Fibroblast of lung (primary cell): ENCODE measurements at places on chromosomes 4 and X.

DNA sequence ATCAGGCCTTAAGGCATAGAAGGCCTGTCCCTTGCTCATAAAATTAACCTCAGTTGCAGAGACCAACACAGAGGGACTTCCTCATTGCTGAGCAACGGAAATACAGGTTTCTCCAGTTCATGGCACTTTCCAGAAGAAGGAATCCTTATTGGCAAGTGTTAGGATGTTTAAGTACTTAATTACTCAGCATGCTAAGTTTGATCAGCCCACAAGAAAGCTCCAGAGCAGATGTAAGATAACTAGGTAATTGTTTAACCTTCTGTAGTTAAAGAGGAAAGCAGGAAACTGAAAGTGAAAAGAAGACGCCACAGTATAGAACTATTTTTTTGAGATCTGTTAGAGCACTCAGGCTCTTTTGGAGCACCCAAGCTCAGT is 33.5 kb downstream of the SMS start:
- no peak overlapping the region for H3K4me3 ChIP-seq
- DNase-seq = peak; percentile 46
- H3K27ac ChIP-seq = no peak overlapping the region
- peaks cover 3% of the 10 kb centered on the region for H3K36me3 ChIP-seq
- H3K4me1 ChIP-seq = no peaks in the 10 kb centered on the region

DNA sequence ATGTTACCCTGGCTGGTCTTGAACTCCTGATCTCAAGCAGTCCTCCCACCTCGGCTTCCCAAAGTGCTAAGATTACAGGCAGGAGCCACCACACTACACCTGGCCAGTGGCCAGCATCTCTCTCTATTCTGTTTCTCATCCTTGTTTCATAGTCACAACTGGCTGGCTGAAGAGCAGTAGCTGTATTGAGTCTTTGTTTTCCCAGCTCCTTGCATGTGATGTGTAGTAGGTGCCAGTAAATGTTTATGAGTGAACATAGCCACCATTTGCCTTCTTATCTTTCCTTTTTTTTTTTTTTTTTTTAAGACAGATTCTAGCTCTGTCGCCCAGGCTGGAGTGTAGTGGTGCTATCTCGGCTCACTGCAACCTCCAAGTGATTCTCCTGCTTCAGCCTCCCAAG is 23.6 kb downstream of the NUDT9 start:
- H3K27ac ChIP-seq = no peak overlapping the region
- no peak overlapping the region for H3K4me3 ChIP-seq

GRCh38 chrX:153642655-153643430 is 4.2 kb upstream of the DUSP9 start:
- no peak overlapping the region for H3K27ac ChIP-seq
- no peak overlapping the region for H3K4me3 ChIP-seq
- no peaks in the 10 kb centered on the region for H3K4me1 ChIP-seq
- peaks cover 19% of the 10 kb centered on the region for H3K27me3 ChIP-seq

GRCh38 chr4:26342328-26343037 is 21.7 kb downstream of the RBPJ start:
- peak; percentile 89 for DNase-seq
- H3K4me3 ChIP-seq = no peak overlapping the region
- H3K27me3 ChIP-seq = no peaks in the 10 kb centered on the region
- H3K36me3 ChIP-seq = no peaks in the 10 kb centered on the region
- peaks cover 12% of the 10 kb centered on the region for H3K4me1 ChIP-seq
- peak overlapping the region; percentile 70 for H3K27ac ChIP-seq

- no peak overlapping the region for H3K4me3 ChIP-seq
- no peaks in the 10 kb centered on the region for H3K27me3 ChIP-seq
- no peak for DNase-seq
- H3K27ac ChIP-seq = no peak overlapping the region
Measured at GRCh38 chr4:139241086-139241783, 38.8 kb downstream of the MGARP start.
